BJ (cell line): ENCODE measurements at places on chromosomes 12 and 14.

- DNase-seq: no peak
These were observed 2.0 kb downstream of the DTX1 start for GRCh38 chr12:113058553-113058952.

- no peak for DNase-seq
These were observed 11.5 kb upstream of the CHD4 start for GRCh38 chr12:6618483-6619225.

- no peak for DNase-seq
These were observed 225.2 kb downstream of the KTN1 start for GRCh38 chr14:55805250-55805649.

GRCh38 chr12:16389594-16389993 is 42.1 kb downstream of the MGST1 start:
- DNase-seq: peak; percentile 31

DNA sequence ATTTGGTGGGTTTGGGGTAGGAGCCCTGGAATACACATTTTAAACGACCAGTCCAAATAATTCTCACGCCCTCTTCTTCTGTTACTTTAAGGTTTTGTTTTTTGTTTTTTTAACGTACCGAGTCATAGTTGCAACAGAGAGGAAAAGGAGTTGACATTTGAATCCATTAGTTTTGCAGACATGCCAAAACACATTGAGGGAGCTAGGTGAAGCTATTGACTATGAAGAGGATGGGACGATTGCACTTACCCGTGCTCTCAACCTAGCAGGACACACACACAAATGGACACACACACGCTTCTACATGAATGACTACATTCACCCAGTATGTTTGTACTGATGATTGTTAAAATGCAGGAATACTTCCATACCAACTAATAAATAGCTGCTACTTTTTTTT is 54.3 kb upstream of the CIT start:
- no peak for DNase-seq

DNA sequence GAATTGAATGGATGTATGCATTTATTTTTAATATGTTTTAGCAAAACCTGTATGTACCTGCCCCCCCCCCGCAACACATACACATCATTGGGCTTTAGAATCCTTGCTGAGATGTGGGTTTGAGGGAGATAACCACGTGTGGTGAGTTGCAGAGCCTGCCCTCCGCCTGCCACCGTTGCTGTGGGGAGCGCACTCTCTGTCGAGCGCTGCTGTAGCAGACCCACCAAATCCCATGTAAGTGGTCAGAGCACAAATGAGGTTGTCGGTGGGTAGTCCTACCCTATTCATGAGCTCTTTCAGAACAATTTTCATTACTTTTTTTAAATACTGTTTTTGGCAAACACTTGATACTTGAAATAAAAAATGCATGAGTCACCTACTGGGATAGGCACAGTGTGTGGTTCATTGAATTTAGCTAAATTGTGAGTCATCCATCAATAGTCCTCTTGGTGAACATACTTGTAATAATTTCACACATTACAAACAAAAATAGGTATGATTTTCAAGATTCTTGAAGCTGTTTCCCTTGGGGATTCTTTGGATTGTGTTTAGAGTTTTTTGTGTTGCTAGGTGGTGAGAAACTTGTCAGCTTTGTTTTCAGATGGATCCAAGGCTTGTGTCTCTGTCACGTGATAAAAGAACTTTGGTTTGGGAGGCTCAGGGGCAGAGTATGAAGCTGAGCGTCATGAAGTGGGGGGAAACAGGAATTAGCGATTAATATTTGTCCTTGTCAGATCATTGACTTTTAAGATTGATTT is 107.6 kb downstream of the PTCSC3 start:
- DNase-seq: peak; percentile 36

GRCh38 chr12:77167801-77168200 is 102.4 kb upstream of the E2F7 start:
- DNase-seq: no peak

DNA sequence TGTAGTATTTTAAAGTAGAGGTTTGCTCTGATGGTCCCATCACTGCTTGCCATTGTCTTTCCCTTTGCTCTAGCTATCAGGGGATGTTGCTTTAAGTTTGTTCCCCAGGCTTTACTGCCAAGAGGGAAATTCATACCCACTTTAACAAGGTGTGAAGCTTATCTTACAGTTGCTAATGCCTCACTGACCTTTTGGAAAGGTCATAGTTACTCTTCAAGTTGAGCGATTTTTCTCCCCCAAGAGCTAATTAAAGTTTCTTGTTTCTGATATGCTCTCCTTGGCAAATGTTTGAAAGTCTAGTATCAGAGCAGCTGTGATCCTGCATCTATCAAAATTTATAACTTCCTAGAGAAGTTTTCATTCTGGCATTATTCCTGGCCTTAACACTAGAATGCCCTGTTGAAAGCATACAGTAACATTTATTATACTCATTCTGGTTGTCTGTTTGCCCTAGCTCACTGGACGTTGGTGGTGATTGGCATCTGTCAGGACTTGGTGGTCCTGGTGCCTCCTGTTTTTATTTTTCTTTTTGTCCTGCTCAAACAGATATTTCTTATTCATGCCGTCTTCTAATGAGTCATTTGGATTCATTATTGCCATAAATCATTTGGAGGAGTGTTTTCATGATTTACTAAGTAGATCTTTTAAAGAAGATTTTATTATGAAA is 8.1 kb downstream of the ATP2A2 start:
- DNase-seq: no peak

DNA sequence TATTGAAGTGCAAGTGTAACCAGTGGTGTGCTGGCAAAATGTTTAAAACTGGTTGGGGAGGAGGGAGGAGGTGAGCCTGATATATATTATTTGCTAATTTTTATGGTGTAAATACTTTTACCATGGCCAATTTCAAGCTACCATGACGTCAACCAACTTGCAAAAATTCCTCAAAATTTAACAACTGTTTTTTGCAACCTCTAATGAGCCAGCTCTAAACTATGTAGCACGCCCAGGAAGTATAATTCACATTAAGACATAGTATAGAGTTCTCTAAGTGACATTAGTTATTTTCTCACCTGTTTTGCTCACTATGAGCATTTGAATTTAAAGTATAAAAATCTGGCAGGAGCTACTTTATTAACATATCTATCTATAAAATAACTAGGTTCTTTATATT is 41.4 kb downstream of the ATL1 start:
- no peak for DNase-seq

DNA sequence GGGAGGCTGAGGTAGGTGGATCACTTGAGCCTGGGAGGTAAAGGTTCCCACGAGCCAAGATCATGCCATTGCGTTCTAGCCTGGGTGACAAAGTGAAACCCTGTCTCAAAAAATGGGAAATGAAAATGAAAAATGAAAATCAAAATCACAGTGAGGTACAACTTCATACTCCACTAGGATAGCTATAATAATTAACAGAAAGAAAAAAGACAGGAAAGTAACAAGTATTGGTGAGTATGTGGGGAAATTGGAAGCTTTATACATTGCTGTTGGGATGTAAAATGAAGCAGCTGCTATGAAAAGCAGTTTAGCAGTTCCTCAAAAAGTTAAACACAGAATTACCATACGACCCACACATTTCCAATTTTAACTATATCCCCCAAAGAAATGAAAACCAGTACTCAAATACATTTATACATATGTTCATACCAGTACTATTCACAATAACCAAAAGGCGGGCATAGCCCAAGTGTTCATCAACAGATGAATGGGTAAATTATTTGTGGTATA is 22.2 kb downstream of the SGPP1 start:
- no peak for DNase-seq
